ENCODE measurements at places on chromosomes 2 and 18. TPM values are rescaled to one million over a fixed set of nuclear protein-coding genes. Genes with fewer than 3 reads are reported as not detected.
A peak's percentile ranks its signal among the peaks of the same experiment; 100 is the strongest.

DNA sequence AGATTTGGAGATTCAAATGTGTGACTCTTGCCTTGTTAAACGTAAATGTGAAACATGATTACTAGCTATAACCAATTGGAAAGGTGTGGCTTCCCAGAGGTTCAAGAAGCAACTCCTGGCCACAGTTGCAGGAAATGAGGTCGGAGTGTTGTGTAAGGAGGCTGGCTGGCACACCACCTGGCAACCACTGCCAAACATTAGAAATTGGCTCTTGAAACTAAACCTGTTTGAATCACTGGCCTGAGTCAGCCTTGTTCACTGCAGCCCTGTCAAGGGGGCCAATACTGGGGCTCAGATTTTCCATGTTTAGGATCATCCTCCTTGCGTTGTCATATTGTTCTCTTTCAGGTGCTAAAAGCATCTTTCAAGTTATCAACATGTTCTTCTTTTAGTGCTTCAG is 206.3 kb downstream of the ARL6IP6 start:
- no peak for DNase-seq

- DNase-seq, result no peak
Observed at GRCh38 chr18:11883153-11883552, 25.0 kb downstream of the MPPE1 start.

DNA sequence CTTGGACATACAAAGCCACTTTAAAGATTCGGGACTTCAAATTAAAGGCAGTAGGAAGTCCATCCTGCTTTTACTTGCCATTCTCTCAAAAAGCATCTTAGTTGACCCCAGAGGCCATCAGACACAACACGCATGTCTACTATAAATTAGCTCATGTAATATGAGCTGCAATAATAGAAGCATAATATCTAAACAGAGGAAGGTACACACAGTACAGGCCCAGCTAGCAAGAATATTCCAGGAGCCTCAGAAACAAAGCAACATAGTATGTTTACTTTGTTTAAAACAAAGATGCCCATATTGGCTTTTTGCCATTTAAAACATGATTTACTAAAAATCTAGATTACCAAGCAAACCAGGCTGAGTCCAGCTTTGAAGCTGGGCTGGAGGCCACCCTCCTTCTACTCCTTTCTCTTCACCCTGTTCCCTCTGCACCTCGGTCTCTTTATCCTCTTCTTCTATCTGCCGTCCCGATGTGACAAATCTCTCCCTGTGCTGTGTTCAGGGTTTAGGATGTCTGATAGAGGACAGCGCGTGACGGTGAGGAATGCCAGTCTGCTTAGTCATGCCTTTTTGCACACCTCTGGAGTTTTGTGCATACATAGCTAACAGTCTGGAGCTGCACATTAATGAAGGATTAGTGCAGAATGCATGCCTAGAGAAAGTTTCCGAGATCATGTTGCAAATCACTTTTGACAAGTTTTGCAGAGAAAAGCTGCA is 28.2 kb downstream of the DTNA start:
- no peak for DNase-seq

GRCh38 chr18:72155327-72155726 is 388.8 kb downstream of the CBLN2 start:
- DNase-seq, result no peak

DNA sequence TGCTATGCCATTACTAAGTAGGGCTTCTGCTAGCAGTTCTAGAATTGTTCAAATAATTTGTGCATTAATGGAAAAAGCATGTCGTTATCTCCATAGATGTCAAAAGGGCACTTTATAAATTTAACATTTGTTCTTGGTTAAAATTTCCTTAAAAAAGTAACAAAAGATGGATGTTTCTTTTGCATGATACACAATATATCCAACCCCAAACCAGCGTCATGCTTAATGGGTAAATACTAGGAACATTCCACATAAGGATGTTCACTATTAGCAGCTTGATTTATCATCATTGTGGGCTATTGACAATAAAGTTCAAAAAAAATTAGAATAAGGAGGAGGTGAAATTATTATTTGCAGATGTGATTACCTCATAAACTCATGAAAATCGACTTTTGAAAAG is 79.7 kb downstream of the GREB1L start:
- DNase-seq, result no peak

- DNase-seq, result no peak
Observed at GRCh38 chr2:234292205-234292961, 204.5 kb downstream of the ARL4C start.

DNA sequence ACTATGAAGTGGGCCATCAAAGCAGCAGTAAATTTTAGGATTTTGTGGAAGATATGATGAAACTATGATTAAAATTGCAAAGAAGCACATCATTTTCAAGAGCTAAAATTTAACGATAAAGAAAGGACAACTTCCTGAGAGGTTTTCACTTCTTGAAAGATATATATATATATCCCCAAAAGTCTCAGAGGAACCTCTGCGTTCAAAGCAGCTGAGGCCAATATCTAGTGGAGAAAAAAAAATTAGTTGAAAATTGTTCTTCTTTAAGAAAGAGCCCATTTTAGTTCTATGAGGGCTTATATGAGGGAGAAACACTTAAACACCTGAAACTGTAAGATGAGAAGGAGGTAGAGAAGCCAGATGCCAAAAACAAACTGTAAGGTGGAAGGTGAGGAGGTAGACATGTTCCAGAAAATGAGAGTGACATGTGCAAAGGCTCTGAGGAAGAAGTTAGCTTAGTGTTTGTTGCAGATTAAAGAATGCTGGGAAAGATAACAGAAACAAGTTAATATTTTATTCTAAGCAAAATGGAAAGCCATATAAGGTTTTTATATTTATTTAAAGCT is 72.9 kb upstream of the VRK2 start:
- no peak for DNase-seq

- no peak for DNase-seq
Observed at GRCh38 chr2:24793761-24794435, 673 bp downstream of the CENPO start.

- DNase-seq, result no peak
Observed at GRCh38 chr18:48973731-48974130, 23.0 kb upstream of the SMAD7 start.

- DNase-seq, result no peak
Observed at GRCh38 chr2:176087330-176088047, 3.7 kb upstream of the EVX2 start.

- no peak for DNase-seq
Observed at GRCh38 chr18:63182861-63183260, 136.7 kb downstream of the BCL2 start.

DNA sequence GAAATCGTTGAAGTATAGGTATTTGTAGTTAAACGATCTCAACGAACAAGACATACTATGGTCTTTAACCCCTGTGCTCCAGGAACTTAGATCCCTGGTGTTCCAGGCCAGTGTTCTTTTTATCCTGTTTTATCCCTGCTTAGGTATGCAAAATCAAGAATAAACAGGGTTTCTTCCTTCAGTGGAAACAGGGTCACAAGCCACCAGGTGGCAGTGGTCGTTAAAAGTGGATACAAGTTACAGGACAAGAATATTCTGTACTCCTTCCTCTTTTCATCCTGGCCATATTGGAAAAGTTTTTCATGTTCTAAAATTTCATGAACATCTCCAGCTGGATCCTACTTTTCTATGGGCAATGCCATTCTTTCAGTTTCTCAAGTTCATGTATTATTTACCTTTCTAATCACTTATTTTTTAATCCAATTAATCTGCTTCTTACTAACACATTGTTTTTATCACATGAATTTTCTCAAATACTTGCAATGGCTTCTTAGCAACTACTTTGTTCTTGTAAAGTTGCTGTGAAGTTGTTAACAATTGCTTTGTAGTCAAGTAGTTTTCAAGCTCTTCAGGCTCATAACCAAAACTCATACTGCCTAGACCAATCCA is 16.4 kb upstream of the HNMT start:
- DNase-seq, result peak; percentile 58

DNA sequence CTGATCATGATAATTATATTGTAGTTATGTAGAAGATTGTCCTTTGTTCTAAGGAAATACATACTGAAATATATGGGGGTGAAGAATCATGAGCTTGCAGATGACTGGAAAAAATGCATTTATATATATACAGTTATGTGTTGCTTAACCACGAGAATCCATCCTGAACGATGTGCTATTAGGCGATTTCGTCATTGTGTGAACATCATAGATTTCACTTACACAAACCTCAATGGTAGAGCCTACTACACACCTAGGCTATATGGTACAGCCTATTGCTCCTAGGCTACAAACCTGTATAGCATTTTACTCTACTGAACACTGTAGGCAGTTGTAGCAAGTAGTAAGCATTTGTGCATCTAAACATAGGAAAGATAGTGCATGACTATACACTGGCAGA is 2.6 kb upstream of the ACAA2 start:
- no peak for DNase-seq

DNA sequence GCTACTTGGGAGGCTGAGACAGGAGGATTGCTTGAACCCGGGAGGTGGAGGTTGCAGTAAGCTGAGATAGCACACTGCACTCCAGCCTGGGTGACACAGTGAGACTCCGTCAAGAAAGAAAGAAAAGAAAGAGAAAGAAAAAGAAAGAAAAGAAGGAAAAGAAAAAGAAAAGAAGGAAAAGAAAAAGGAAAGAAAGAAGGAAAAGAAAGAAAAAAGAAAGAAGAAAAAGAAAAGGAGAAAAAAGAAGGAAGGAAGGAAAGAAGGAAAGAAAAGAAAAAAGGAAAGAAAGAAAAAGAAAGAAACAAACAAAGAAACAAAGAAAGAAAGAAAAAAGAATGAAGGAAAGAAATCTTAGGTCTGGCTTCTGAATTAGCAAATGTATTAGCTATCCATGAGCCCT is 150.4 kb downstream of the TMEM163 start:
- DNase-seq, result no peak

DNA sequence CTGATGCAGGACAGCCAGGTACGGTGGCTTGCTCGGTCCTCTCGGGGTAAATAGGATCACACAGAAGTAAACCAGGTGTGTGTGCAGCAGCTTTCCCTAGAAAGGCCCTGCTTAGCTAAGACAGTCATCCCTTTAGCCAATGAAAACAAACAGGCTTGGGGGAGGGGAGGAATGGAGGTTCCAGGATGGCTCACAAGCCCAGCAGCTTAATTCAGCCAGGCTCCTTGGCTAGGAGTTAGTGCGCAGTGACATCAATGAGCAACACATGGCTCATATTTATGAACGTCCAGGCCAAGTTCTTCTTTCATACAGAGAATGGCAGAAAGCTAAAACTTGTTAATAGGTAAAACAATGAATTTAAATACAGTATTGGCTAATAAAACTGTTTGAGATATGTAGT is 10.2 kb downstream of the IAH1 start:
- DNase-seq, result no peak

DNA sequence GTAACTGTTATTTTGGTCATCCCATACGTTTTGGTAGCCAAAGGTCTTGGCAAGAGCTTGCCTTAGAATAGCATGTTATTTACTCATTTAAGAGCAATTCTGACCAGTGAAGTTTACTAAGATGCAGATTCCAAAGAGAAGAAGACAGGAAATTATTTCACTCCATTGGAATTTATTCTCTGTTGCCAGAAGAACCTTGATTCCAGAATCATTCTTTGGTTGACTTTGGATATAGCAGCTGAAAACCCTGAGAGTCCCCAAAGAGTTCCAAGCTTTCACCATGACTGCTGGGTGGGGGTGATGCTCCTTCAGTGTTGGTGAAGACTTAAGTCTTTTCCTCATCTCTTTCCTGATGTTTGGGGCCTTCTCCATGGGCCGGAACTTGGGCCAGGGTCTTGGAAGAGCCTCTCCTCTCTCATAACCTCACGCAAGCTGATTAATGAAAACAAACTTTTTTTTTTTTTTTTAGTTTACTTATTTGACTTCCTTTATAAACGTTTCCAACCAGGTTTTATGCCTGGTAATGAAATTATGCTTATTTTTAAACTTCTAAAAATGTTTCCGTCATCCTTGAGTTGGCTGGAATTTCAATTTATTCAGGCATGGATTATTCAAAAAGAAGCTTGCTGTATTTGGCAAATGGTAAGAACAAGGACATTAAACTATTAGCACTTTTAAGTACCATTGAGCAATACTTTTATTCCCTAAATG is 192.0 kb downstream of the MTX2 start:
- DNase-seq, result peak; percentile 20

- DNase-seq, result no peak
Observed at GRCh38 chr2:74364533-74365505, 15.3 kb downstream of the DCTN1 start.

- DNase-seq, result no peak
Observed at GRCh38 chr2:206937555-206937954, 1.8 kb upstream of the CPO start.

DNA sequence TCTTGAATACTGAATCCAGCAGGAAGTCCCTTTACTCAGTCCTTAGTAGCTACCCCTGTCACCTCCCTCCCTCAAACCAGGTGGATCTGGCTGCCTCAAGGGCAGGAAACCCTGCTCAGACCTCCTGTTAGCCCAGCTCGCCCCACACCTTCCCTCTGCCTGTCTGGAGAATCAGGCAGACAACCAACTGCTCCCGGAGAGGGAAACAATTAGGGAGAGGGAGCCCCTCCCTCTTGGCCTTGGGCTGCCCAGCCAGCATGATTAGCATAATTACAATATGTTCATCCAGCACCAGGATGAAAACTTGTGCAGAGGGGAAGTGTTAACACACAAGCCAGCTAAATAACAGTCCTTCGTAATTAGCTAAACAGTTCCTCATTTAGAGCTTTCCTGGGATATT is 185.5 kb downstream of the C1D start:
- DNase-seq, result no peak

- DNase-seq, result no peak
Observed at GRCh38 chr18:79438898-79439627, 43.3 kb downstream of the NFATC1 start.

Gene HOXD12
- total RNA-seq, result not detected

Gene DSG1
- total RNA-seq, result 1.5 TPM

Gene ADAM23
- 36.0 TPM for total RNA-seq

Gene DNAJC5G
- total RNA-seq, result 3.3 TPM

Gene DSC3
- 0.13 TPM for total RNA-seq

Gene KCNE4
- 3.1 TPM for total RNA-seq

Gene TM4SF20
- total RNA-seq, result not detected

Gene FHL2
- 1,370 TPM for total RNA-seq

Gene ERFE
- total RNA-seq, result not detected

Data from heart left ventricle (tissue), 16 donors.